ENCODE measurements at places on chromosomes 1 and 21. TPM values are rescaled to one million over a fixed set of nuclear protein-coding genes. Genes with fewer than 3 reads are reported as not detected.

- no peak for DNase-seq
Observed at GRCh38 chr1:223702735-223703667, 9.3 kb upstream of the CAPN2 start.

DNA sequence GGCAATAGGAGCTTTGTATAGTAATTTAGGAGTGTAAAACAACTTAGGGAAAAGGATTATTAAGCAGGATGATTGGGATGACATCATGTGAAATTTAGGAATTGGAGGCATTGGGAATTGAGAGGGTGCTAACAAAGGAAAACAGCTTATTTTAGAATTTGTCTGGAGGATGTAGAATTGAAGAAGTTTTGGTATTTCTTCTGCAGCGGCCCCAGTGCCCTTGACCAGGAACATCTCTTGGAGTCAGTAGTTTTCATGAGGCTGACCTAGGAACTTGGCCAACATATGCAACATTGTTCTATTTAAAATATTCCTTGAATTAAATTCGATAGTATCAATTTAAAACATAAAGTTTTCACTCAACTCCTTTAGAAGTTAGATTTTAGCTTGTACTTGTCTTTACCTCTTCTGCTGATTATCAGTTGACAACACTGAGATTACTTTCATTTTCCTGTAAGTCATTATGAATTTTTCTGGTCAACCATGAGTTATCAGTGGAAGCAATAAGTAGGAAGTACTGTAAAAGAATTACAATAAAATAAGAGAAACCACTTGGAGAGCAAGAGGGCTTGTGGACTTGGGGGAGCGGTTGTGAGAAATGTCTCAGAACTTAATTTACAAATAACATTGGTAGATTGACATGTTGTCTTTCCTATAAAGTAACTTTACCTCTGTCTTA is 52.8 kb downstream of the DYRK1A start:
- DNase-seq: no peak

LCE1A gene
- total RNA-seq: not detected

- no peak for DNase-seq
Observed at GRCh38 chr1:99919220-99919619, 50.6 kb upstream of the SLC35A3 start.

- no peak for DNase-seq
Observed at GRCh38 chr1:95073446-95073845, 695 bp upstream of the ALG14 start.

GRCh38 chr1:10675813-10676212 is 120.6 kb downstream of the CASZ1 start:
- no peak for DNase-seq

DNA sequence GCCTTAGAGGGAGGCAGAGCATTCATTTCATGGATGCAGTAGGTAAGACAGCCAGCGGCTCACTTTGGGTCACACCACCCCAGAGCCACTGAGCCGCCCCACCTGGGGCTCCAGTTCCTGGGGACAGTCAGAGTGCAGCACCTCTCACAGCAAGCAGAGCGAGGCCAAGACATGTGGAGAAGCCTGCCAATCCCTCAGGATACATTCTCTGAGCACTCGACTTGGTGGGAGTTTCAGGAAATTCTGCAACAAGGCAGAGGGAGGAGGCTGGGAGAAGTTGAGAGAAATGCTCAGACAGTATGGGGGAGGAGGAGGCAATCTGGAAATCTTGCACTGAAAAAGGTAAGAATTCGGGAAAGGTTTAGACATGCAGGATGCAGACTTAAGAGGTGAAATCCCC is 60.8 kb upstream of the WLS start:
- no peak for DNase-seq

GRCh38 chr1:27863538-27863915 is 8.8 kb upstream of the THEMIS2 start:
- DNase-seq: no peak

- no peak for DNase-seq
Observed at GRCh38 chr1:232589812-232590743, 39.9 kb downstream of the SIPA1L2 start.

BMP8B gene
- 0.62 TPM for total RNA-seq

DNA sequence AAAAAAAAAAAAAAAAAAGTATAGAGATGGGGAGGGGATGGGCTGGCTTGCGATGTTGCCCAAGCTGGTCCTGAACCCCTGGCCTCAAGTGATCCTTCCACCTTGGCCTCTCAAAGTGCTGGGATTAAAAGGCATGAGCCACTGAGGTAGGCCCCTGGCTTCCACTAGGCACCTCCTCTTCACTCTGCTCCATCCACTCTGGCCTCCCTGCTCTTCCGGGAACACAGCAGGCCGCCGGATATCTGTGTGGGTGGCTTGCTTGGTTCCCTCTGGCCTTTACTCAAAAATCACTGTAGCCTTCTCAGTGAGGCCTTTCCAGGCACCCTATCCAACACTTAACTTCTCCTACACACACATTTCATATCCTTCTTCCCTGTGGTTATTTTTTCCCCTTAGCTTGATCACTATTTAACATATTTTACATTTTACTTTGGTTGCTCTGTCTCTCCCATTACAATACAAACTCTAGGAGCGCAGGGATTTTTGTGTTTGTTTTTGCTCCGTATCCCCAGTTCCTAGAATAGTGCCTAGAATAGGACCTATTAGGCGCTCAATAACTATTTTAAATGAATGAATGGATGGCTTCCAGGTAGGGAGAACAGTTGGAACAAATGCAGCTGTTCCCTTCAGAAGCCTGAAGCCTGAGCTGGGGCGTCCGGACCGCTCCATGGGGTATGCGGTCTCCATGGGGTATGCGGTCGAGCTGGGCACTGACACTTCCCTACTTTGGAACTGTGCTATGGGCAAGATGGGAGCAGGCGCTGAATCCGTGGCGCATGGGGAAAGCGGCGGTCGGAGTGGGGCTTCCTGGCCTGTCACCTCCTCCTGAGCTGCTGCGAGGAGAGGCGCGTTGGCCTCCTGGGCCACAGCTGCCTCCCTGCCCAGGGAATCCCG is 46.7 kb downstream of the H3-3A start:
- no peak for DNase-seq

SLC22A15 gene
- 9.8 TPM for total RNA-seq

SLC9C2 gene
- 0.13 TPM for total RNA-seq

- DNase-seq: no peak
Observed at GRCh38 chr1:233020426-233020825, 70.0 kb downstream of the NTPCR start.

DNA sequence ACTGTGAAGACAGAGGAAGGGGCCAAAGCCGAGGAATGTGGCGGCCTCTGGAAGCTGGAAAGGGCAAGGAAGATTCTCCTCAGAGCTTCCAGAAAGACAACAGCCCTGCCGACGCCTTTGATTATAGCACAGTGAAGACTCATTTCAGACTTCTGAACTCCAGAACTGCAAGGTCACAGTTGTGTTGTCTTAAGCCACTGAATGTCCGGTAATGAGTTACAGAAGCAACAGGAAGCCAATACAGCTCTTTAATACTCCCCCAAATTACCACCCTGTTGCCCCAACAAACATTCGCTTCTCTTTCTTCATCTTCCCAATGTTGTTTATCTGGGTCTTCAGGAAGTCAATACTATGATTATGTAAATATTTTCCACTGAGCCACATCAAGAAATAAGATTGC is 44.0 kb downstream of the ETS2 start:
- DNase-seq: no peak

- no peak for DNase-seq
Observed at GRCh38 chr1:4375812-4376211, 278.6 kb upstream of the AJAP1 start.

PAPPA2 gene
- 1.4 TPM for total RNA-seq

LGR6 gene
- total RNA-seq: 0.86 TPM

CHI3L1 gene
- total RNA-seq: 7.4 TPM

- DNase-seq: no peak
Observed at GRCh38 chr1:177849579-177850290, 120.1 kb downstream of the SEC16B start.

GRCh38 chr1:198741744-198742143 is 102.9 kb downstream of the PTPRC start:
- no peak for DNase-seq

GRCh38 chr1:39154553-39155421 is 49.7 kb upstream of the MACF1 start:
- DNase-seq: no peak

DNA sequence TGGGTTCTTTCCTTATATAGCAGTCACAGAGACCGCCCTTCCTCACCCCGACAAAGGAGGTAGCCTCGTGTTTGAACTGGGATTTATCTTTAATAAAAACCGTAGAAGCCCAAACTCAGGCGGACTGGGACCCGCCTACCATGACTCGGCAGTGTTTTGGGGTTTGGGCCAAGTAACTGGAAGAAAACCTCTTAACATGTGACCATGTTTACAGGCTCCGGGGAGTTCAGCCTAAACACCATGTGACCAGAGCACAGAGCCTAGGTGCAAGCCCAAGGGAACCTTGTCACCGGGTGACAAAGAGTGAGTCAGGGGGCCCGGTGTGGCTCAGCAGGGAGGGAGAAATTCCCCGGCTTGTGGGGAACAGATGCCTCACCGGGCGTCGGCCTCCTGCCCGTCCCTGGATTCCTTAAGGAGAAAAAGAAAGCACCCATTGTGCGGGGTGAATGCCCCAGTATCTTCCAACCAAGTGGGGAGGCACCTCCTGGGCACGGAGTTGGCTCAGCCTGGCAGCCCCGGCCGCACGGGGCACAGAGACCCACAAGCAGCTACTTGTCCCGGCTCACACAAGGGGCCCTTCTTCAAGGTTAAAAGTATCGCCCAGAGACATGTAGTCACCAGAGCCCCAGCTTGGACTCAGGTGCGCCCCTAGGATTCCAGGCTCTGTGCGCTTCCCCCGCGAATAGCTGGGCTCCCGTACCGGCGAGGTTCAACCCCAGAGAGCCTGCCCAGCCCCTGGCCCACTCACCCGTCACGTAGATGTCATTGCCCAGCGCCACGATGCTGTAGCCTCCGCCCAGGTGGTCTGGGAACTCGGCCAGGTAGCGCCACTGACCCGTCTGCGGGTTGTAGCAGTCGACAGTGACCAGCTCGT is 1.4 kb downstream of the KLHL21 start:
- peak; percentile 94 for DNase-seq

GRCh38 chr1:207831517-207832327 is 79.2 kb downstream of the CD34 start:
- DNase-seq: peak; percentile 69

EXO1 gene
- total RNA-seq: 0.40 TPM

GRCh38 chr1:210707300-210708240 is 378.9 kb downstream of the HHAT start:
- no peak for DNase-seq

TTC4 gene
- 16.7 TPM for total RNA-seq

- no peak for DNase-seq
Observed at GRCh38 chr1:206784471-206784903, 12.2 kb upstream of the IL10 start.

TCHHL1 gene
- not detected for total RNA-seq

HORMAD1 gene
- total RNA-seq: not detected

OR10Z1 gene
- not detected for total RNA-seq

CASZ1 gene
- total RNA-seq: 82.0 TPM

GRCh38 chr1:72885017-72885416 is 602.7 kb upstream of the NEGR1 start:
- no peak for DNase-seq

DNA sequence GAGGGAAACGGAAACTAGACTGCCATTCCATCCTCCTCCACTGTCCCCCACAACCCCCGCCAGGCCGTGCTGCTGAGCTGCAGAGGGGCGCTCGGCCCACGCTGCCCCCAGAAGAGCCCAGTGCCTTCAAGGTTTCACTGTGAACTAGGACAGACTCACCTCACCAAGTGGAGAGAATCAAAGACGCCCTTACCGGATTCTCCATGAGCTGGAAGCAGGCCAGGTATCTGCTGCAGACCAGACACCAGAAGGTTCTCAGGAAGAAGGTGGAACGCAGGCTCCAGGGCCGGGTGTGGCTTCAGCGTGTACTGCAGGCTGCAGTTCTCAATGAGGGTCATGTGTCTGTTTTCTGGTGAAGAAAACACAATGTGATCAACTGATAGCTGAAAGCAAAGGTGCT is 30.6 kb downstream of the NPHP4 start:
- DNase-seq: no peak

- DNase-seq: no peak
Observed at GRCh38 chr1:43980255-43981134, 1.5 kb downstream of the B4GALT2 start.

DNA sequence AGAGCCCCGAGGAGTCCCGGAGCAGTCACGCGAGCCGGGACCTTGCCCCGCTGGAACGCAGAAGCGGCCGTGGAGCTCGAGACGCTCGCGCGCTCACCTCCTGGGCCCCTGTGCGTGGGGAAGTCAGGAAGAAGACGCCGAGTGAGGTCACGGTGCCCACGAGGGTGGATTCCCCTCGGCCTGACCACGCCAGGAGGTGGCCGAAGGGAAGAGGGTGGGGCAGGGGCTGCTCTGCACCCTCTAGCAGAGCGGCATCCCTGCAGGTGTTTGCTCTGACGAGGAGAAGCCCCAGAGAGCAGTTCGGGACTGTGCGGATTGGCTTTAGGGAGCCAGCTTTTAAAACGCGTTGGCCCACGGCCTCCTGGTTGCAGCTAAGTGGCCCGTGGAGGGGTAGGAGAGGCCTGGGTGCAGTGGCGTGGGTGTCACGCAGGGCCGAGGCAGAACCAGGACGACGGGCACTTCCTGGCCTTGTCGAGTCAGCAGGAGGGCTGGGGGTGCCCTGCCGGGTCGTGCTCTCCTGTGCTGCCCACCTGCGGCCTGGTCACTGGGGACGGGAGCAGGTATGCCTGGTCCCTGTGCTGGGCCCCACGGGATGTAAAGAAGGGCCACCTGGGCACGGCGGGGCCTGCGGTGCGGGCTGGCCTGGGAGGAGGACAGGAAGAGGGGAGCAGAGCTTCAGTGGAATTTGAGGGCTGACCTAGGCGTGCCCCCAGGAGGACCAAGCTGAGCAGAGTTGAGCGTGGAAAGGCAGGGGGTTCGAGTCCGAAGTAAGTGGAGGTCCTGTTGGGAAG is 1.0 kb downstream of the PDXK start:
- DNase-seq: no peak

CRYAA gene
- not detected for total RNA-seq

DNA sequence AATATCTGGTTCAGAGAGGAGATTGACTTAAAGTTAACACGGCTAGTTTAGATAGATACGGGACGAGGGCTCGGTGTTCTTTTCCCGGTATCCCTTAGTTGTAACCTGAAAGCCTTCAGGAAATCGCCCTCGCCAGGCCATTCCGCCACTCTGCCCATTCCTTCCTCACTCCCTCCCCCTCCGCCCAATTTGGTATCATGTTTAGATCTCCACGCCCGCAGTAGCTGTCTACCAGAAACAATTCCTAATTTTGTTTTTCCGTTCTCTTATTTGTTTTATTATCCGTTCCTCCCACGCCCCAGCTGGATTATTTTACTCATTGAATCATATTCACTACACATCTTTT is 685 bp upstream of the VAMP4 start:
- DNase-seq: peak; percentile 78

GRCh38 chr1:64659478-64660138 is 85.3 kb upstream of the RAVER2 start:
- DNase-seq: no peak

- DNase-seq: no peak
Observed at GRCh38 chr1:43204394-43204793, 32.3 kb downstream of the CFAP57 start.

- no peak for DNase-seq
Observed at GRCh38 chr1:200179781-200180160, 152.3 kb downstream of the NR5A2 start.

GRCh38 chr1:46159516-46159915 is 15.4 kb upstream of the TSPAN1 start:
- no peak for DNase-seq

- DNase-seq: no peak
Observed at GRCh38 chr1:41936107-41936506, 17.4 kb upstream of the HIVEP3 start.
